ENCODE measurements at places on chromosomes 6 and 20.
A peak's percentile ranks its signal among the peaks of the same experiment; 100 is the strongest.

- DNase-seq = peak; percentile 86
Observed at GRCh38 chr6:32969685-32970412, 1.5 kb downstream of the BRD2 start.

DNA sequence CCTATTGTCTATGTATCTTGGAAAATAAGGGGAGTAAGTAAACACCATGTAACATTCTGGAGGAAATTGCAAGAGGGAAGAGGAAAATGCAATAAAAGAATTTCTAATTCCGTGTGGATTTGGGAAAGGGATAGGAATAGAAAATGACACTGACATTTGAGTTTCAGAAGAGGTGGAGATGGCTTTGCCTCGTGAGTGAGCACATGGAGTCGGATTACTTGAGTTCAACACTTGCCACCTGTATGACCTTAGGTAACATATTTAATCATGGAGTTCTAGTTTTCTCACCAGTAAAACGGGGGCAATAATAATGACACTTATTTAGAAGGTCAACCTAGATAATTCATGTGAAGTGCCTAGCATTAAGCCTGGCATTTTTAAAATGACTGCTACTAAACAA is 10.8 kb upstream of the PBOV1 start:
- no peak for DNase-seq

DNA sequence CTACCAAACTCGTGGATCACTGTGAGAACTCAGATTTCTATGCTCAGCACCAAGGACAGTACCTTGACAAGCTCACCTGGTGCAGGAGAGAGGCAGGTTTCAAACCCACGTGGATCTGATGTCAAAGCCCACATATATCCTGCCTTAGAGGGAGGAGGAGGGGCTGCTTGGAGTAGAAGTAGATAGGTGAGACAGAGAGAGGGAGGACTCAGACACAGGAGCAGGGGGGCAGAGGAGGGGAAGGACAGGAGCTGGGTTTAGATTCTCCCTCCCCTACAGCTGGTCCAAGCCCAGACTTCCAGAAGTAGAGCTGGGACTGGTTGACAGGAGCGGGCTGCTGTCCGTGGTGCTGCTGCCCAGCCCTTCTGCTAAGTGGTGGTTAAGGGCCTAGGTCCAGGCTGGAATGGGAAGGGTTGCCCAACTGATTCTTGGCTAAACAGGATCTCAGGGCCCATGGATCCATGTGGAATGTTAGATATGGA is 77.5 kb downstream of the CDH22 start:
- no peak for DNase-seq

- DNase-seq = peak; percentile 68
Observed at GRCh38 chr6:18263418-18264218, 712 bp downstream of the DEK start.

GRCh38 chr6:159033160-159034049 is 11.4 kb downstream of the TAGAP start:
- no peak for DNase-seq

- DNase-seq = no peak
Observed at GRCh38 chr20:8424010-8424409, 291.9 kb downstream of the PLCB1 start.

GRCh38 chr6:5855787-5856470 is 150.8 kb downstream of the NRN1 start:
- no peak for DNase-seq

DNA sequence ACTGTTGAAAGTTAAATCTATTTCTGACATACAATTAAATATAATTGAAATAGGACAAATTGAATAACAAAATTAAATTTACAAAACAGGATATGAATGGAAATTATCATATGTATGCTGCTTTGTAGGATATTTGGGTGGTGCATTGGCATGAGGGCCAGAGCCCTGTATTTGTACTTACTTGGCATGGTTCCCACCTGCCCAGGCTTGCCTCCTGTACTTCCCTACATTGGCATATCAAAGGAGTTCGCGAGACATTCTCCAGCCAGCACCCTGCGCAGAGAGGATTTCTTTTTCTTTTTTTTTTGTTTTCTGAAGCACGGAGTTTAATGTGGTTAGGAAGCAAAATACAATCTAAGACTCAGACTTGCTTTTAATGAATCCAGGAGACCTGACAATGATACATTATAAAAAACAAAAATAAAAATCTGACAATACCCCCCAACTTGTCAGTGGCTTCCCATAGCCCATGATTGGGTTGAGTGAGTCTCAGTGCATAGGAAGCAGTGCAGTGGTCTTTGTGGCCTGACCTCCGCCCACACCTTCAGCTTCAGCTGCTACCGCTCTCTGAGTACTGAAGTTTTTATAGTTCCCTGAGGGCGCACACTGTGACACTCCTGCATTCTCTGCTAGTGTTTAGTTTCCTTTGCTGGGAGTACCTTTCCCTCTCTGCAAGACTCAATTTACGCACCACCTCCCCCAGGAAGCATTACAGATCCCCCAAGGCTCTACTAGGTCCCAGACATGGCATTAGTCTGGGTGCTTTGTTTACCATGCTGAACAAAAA is 440.8 kb downstream of the UTRN start:
- DNase-seq = no peak

DNA sequence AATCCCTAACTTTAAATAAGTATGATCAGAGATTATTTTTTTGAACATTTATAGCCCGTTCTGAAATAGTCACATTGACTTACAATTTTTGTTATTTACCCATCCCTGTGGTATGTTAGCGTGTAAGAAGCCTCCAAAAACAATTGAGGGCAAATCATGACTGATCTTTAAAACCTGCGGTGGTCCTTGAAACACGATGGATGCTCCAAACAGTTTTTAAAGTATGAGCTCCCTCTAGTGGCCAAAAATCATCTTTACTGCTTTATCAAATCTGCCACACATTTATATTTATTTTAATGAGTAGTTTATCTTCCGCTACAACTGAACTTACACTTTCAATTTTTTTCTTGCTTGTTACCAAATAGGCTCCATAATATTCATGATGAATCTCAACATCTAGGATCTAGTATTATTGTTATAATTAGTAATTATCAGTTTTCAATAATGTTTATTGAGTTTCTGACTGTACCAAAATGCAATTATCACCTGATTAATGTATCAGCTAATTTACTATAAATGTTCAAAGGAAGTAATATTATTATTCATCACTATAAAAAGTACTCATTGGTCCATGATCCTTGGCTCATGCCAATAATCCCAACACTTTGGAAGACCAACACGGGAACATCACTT is 52.2 kb downstream of the MARCKS start:
- no peak for DNase-seq

GRCh38 chr6:127383988-127384387 is 40.6 kb upstream of the ECHDC1 start:
- no peak for DNase-seq

- peak; percentile 63 for DNase-seq
Observed at GRCh38 chr20:48635791-48636267, 192.0 kb downstream of the PREX1 start.

DNA sequence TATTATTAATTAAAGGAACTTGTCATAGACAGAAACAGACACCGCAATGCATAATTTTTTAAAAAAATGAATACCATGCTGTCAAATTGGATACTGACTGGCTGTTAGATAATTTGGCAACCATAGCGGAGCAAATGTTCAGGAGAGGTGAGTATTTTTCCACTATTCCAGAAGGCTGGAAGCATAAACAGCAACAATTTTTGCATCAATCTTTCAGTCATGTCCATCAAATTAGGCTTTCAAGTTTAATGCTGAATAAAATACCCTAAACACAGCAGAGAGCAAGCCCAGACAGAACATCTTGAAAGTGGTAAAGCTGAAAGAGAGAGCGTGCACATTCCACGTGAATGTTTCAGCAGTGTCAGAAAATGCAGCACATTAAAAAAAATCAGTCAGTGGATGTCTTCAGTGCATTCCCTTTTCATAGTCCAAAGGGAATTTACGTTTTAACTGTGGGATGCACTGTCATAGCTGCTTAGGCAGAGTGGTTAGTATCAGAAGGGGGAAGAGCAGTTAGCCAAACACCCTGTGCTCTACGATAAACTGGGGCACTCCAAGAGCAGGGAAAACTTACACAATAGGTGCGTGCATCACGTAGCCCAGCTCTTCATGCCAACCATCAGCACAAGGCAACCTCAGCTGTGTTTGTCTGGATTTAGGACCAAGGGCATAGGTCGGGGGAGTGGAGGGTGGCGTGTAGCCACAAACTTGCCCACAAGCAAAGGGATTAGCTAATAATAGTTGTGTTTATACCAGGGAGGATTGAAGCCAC is 116.2 kb upstream of the STMND1 start:
- no peak for DNase-seq

GRCh38 chr6:12602342-12602741 is 114.2 kb upstream of the PHACTR1 start:
- DNase-seq = no peak

GRCh38 chr6:3553254-3553653 is 96.4 kb upstream of the SLC22A23 start:
- no peak for DNase-seq

GRCh38 chr6:148144917-148145521 is 197.6 kb upstream of the SASH1 start:
- no peak for DNase-seq

GRCh38 chr6:3913077-3913957 is 64.1 kb downstream of the FAM50B start:
- no peak for DNase-seq

DNA sequence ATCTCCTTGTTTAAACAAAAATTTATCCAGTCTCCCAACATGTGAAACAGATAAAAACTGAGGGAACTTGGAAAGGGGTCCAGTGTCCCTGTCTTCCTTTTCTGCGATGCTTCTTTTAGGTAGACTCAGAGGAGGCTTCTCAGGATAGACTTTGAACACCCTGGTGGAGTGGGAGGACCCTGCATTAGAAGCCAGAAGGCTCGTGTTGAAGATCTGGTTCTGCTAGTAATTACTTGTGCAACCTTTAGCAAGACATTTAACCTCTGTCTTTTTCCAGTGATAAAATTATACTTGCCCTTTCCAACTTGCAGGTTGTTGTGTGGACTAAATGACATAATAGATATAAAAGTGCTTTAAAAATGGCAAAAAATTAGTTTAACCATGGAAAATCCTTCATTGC is 67.1 kb upstream of the PREP start:
- DNase-seq = no peak

DNA sequence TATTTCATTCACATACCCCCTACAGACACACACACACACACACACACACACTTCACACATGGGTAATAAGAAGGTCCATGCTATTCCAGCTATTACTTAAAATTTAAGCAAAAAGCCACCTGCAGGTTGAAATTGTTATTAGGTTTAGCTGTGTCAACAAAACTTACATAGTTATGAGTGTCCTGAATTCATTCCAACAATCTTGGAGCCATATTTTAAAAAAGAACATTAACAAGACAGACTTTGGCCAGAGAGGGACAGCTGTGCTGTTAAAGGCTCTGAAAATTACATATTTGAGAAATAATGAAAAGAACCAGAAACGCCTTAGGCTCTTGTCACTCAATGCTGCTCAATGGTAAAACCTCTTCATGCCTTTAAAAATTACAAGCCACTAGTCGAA is 455.3 kb downstream of the EPM2A start:
- DNase-seq = no peak

GRCh38 chr20:19264191-19264590 is 51.7 kb downstream of the SLC24A3 start:
- DNase-seq = no peak

GRCh38 chr6:297571-298232 is 5.4 kb downstream of the DUSP22 start:
- DNase-seq = no peak

DNA sequence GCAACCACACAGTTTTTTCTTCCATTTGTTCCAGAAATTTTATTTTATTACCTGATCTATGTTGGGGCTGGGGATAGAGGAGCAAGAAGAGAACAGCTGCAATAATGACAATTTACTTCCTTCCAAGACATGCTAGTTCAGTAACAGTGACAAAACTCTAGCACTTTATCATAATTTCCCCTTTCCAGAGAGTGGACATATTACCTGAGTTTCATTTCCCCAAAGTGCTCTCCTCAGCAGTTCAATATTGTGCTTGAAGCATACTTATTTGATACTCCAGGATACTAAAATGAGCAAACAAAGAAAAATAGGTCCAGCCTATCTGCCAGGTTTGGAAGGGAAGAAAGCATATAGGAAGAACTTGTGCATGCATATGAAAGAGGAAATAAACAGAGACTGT is 157.7 kb downstream of the ID4 start:
- no peak for DNase-seq

GRCh38 chr6:121521164-121521555 is 85.7 kb downstream of the GJA1 start:
- no peak for DNase-seq

DNA sequence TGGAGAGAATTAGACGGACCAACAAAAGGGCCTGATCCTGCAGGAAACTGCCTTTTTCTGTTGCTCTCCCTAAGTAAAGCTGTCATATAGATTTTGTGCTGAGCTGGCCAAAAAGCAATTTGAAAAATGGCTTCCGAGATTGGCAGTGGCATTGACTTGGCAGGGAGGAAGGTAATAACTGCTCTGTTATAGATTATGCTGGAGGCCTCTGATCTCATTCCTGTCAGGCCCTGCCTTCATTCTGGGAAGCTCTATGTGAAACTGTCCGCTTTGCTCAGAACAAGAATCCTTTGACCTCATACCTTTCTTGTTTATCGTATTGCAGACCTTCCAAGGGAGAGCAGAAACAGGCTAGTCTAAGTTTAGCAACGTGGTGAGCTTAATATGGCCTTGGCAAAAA is 234.4 kb downstream of the PHACTR1 start:
- DNase-seq = no peak

- no peak for DNase-seq
Observed at GRCh38 chr6:105178110-105178509, 1.7 kb downstream of the POPDC3 start.

GRCh38 chr6:157486572-157486971 is 105.6 kb downstream of the ZDHHC14 start:
- no peak for DNase-seq

DNA sequence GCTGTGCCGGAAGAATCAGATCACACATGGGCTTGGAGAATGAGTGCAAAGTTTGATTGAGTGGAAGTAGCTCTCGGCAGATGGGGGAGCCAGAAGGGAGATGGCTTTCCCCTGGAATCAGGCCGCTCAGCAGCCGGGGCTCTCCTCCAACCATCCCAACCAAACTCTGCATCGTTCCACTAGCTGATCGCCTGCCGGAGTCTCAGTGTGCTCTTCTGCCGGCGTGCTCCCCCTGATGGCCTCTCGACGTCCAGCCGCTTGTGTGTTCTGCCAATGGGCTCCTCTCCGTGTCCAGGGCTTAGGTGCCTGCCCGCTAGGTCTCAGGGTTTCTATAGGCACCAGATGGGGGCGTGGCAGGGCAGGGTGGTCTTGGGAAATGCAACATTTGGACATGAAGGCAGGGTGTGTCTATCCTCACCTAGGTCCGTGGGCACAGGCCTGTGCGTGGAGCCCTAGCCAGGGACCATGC is 4.9 kb upstream of the BIRC7 start:
- DNase-seq = no peak

- no peak for DNase-seq
Observed at GRCh38 chr6:52482903-52483670, 62.9 kb downstream of the EFHC1 start.

GRCh38 chr6:142900227-142900971 is 44.6 kb downstream of the HIVEP2 start:
- no peak for DNase-seq

GRCh38 chr6:168864541-168865460 is 388.8 kb downstream of the THBS2 start:
- DNase-seq = no peak

Measured in GM06990 (cell line).